ENCODE measurements at places on chromosomes 3 and 15. TPM values are rescaled to one million over a fixed set of nuclear protein-coding genes. Genes with fewer than 3 reads are reported as not detected.

GNAT1 gene
- total RNA-seq, result not detected

LRRK1 gene
- total RNA-seq, result 18.7 TPM

GABRB3 gene
- 1.8 TPM for total RNA-seq

LMAN1L gene
- 0.15 TPM for total RNA-seq

MEIS2 gene
- 28.5 TPM for total RNA-seq
